ENCODE measurements at places on chromosomes 3 and 15.

DNA sequence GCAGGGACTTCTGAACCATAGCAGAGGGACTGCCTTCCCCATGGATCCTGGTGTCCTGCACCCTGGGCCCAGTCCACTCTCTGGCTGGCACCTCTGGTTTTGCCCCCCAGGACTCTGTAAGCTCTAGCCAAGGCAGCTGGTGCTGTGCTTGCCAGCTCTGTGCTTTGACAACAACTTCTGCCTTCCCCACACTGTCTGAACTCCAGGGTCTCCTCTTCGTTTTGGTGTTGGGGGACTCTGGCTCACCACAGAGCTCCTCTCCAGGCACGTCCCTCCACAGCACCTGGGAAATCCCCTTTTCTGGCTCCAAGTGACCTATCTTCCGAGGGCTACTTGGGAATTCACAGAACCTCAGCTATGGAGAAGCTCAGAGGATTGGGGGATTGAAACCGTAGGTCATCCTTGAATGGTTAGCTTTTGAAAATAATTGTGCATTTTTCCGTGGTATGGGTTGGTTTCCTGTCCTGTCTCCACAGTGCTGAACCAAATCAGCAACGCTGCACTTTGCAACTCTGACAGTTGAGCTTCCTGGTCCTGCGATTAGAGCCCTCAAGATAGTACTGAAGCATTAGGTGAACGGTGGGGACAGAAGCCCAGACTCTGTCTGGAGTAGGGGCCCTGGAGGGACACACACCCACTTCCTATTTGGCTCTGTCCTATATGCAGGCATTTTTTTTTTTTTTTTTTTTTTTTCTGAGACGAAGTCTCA, 152.4 kb downstream of the APBA2 start:
- no peak for DNase-seq

DNA sequence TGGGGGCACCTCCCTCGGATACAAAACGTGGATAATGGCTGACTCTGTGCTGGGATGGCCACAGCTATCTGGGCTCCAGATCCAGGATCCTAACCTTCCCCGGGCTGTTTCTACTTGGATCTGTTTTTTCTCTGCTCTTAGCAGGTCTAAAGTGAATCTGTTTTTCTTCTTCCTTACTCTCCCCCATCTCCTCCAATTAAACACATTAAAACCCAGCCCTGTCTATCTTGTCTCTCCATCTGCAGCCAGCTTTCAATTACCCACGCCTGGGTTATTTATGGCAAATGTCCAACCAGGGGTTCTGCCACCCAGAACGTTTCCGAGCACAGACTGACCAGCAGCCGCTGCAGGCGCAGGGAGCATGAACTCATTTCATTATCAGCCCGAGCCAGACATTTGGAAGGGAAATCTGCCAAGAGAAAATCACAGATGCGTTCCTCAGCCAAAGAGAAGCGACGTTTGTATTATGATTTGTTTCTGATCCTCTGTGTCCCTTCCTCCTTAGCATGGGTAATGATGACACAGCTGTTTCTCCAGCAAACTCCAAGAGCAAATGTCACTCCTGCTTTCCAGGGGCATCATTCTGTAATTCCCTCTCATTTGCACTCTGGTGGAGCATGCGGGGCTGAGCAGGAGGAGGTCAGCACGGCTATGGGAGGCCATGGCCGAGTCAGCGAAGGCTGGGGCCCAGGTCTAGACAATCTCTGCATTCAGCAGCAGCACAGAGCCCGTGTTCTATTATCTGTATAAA, 42.0 kb downstream of the UMPS start:
- DNase-seq: no peak

GRCh38 chr3:142481196-142481595, 33.4 kb upstream of the XRN1 start:
- DNase-seq: no peak

DNA sequence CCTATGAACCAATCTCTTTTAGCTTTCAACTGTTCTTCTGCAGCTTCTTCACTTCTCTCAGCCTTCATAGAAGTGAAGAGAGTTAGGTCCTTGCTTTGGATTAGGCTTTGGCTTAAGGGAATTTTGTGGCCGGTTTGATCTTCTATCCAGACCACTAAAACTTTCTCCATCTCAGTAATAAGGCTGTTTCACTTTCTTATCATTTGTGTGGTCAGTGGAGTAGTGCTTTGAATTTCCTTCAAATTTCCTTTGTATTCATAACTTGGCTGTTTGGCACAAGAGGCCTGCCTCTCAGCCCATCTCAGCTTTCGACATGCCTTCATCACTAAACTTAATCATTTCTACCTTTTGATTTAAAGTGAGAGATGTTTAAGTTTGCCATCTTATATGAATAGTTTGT, 21.7 kb downstream of the DZIP1L start:
- DNase-seq: no peak

GRCh38 chr3:5929027-5929426, 741.5 kb downstream of the EDEM1 start:
- no peak for DNase-seq

DNA sequence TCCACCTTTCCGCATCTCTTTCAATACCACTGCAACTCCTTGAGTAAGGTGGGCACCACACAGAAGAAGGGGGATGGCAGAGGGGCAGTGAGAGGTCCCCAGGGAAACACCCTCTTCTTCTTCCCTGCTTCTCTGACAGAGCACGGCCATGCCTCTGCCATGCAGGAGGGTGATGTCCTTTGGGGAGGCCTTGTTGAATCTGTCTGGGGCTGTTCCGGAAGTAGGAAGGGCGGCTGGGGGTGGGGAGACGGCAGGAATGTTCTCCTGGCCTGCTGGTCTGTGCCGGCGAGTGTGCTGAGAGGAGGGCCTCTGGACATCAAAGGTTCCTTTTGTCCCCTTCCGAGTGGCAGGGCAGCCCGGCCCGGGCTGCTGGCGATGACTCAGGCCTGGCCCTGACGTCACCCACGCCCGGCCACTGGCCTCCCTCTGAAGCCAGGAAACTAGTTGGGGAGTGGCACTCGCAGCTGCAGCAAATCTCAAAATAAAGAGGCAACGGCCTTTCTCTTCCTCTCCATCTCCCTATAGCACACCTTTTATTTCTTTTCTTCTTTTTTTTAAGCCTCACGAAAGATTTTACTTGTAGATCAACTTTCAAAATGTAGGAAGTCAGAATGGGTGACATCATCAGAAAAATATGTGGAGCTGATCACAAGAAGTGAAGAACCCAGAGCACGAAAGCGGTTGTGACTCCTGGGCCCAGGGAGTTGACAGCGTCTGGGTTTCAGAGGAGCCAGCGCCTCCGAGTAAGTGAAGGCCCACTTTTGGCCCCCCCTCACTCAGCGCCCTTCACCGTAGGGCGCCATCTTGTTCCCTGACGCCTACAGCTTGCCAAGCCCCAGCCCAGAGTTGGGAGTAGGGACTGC, at the start of gene ZBTB38:
TSS of gene ZBTB38 (plus strand) at position 443 of the 863 bp plus-strand sequence. CDS start 73,885 bp downstream, outside the sequence.
- DNase-seq: peak; percentile 67

DNA sequence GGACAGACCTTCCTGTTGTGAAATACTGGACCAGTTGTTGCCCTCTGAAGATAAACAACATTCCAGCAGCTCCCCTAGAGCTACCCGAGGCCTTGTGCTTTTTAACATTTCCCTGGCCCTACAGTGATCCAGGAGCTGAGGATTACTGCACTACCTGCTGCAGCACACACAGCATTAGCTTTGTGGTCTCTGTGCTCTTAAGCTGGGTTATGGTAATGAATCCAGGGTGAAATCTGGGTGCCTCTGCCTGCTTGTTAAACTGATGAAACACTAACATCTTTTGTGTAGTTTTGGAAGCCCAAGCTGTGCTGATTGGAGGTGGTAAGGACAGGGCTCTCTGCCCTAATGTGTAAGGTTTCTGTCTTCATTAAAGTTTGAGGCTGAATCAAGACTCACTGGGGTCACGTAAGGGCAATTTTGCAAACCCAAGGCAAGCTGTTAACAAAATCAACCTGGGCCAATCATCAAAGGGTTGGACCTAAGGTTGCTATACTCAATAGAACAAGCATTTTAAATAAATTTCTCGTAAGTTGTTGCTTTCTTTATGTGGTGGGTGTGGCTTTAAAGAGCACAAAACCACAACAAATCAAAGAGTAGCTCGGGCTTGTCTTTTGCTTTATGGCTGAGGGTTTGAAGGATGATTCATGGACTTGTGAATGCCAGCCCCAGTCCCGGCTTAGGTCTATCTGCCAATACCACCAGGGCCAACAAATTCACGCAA, 183.9 kb downstream of the TPRG1 start:
- DNase-seq: no peak

GRCh38 chr3:50318615-50319014, 3.9 kb downstream of the HYAL2 start:
- no peak for DNase-seq

DNA sequence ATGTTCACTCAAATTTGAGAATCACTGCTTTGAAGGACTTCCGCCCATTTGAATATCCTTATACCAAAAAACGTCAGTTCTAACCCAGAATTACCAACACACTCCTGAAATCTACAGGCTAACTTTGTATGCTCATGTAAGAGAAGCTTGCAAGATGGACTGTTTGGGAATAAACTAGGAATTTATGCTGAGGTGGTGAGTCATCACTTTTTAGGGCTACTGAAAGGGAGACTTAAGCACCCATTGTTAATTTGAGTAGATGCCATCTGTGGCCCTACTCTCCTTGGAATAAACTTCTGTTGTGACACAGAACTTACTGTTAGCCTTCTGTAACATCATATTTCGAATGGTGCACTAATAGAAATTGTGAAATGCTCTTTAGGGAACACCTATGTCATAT, 74.6 kb downstream of the FGF12 start:
- DNase-seq: no peak
